ENCODE measurements at places on chromosomes 13 and 19.

- DNase-seq = no peak
These were observed 132.6 kb upstream of the USP29 start for GRCh38 chr19:56987184-56987583.

- DNase-seq = no peak
These were observed 2048.3 kb upstream of the PCDH20 start for GRCh38 chr13:63463782-63464610.

- peak; percentile 71 for DNase-seq
These were observed 97.5 kb downstream of the RGCC start for GRCh38 chr13:41554626-41555386.

GRCh38 chr13:114071410-114071809 lies 61.0 kb downstream of the RASA3 start:
- DNase-seq = no peak

DNA sequence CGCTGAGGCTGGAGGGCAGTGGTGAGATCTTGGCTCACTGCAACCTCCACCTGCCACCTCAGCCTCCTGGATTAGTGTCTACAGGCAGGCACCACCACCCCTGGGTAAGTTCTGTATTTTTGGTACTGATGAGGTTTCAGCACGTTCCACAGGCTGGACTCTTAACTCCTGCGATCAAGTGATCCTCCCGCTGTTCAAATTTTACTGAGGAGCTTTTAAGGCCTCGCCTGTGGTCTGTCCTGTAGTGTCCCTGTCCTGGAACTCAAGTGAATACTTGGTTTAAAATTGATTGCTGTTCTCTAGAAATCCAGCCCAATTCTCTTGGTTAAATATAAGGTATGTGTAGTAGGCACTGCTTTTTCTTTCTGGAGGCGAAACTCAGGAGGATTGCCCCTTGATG lies 65.2 kb downstream of the DPRX start:
- no peak for DNase-seq

GRCh38 chr13:75875450-75875849 lies 239.3 kb downstream of the LMO7 start:
- no peak for DNase-seq

DNA sequence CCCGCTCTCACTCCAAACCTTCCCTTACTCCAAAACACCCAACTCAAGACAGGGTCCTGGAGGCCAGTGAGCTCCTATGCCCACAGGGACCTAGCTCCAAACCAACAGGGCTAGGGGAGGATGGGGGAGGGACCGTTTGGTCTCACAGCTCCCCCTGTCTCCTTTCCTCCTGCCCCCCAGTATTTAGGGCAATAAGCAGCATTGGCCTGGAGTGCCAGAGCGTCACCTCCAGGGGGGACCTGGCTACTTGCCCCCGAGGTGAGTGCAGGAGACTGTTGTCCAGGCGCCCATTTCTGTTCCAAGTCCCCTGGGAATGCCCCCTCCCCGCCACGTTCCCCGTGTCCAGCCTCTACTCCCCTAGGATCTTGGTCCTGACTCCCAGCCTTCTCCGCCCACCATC lies 792 bp downstream of the RETN start:
- DNase-seq = no peak

DNA sequence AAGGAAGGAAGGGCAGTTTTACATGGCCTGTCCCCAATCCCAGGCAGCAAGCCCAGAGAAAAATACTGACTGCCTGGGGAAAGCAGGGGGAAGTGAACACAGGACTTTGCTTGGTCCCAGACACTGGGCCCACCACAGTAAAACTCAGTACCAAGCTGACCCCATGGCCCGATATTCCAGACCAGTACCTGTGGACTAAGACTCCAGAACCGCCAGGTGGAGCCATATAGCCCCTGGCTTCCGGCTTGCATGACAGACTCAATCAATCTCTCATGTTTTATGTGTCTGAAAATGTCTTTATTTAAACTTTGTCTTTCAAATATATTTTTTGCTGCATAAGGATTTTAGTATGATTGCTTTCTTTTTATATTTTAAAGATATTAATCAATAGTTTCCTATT lies 767.9 kb upstream of the SLITRK6 start:
- no peak for DNase-seq

DNA sequence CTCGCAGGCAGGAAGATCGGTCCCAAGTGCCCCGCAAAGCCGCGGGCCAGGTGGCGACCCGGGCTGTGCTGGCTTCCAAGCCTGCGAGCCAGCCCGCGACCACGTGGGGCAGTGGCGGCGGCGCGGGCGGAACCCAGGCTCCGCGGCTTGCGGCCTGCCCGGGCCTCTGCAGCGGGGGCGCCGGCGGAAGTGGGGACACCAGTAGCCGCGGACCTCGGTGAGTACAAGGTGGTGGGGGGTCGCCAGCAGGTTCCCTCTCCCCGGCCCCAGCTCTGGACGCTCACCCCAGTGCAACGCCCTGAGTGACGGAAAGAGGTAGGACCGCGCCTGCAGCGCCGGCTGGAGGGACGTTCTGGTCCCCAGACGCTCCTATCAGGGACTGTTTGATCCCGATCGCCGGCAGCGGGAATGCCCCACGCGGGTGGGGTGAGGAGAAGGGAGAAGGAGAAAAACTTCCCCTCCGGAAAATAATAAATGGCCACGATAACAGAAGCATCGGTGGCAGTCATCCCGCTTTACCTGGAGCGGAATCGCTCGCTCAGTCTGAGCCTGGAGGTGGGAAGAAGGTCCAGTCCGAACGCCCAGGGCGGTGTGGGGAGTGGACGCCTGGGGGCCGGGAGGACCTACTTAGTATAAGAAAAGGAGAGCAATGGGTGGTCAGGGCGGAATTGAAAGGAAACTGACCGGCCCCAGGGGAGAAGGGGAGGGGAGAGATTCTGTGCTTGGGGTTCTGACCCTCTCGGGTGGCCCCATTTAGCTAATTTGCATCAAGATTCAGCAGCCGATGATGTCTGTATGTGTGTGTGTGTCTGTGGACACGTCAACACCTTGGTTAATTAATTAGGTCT lies at the start of gene GEMIN7:
TSS of gene GEMIN7 (plus strand) at position 198 of the 848 bp plus-strand sequence. CDS start 10,855 bp downstream, outside the sequence.
- DNase-seq = peak; percentile 93

GRCh38 chr13:78562237-78562889 lies 41.0 kb downstream of the POU4F1 start:
- no peak for DNase-seq

DNA sequence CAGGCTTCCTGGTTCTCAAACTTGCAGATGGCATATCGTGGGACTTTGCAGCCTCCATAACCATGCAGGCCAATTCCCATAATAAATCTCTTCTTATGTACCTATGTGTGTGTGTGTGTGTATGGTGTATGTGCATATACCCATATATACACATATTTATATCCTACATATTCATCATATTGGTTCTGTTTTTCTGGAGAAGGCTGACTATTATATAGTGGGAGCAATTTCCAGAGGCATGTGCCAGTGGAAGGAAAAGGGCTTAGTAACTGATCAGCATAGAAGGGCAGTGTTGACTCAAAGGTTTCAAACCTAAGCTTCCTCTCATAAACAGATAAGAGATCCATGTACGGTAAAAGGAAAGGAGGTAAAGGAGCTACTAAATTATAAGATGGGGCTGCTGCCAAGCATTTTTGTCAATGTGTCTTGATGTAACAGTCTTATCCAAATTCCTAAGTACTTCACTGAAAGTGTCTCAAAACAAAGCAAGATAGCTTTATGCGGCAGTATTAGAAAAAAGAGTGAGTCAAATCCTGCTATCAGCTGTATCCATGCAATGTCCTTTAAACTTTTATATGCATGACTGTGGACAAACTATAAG lies 432.1 kb downstream of the TBC1D4 start:
- no peak for DNase-seq

DNA sequence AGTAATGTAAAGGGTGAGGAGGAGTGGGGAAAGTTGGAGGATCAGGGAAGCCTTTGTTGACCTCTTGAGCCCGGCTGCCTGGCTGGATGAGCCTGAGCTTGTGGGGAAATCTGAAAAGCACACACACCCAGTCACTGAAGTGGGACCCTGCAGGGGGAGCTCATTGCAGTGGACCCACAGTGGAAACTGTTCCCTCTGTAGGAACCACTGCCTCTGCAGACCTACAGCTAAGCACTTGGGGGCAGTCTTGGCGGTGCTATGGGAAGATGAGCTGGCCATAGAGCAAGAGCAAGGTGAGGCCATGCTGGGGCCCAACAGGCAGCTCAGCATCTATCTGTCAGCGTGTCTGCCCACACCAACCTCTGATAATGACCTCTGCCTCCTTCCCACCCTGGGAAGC lies 294.8 kb downstream of the TSHZ3 start:
- DNase-seq = peak; percentile 4

DNA sequence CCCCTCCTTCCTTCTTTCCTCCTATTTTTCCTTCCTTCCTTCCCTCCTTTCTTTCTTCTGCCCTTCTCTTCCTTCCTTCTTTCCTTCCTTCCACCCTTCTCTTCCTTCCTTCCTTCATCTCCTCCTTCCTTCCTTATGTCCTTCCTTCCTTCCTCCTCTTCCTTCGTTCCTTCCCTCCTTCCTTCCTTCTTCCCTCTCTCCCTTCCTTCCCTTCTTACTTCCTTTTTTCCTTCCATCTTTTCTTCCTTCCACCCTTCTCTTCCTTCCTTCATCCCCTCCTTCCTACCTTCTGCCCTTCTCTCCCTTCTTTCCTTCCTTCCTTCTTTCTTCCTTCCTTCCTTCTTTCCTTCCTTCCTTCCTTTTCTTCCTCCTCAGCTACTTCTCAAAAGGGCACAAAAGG lies 287.3 kb upstream of the ZNF507 start:
- no peak for DNase-seq

DNA sequence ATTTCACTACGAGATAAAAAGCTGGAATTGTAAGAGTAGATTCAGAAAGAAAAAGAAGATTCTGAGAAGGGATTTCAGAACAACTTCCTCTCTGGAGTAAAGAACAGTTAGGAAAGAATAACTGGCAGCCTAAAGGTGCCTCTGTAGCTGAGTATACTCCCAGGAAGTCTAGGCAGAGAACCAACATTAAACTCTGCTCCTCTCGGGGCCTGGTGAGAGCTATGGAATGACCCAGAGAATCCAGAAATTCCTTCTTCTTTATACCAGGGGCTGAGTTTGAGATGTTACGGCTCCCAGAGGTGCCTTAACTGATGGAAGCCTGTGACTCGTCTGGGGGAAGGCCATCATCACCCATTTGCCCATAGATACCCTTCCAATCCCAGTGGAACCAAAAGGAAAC lies 39.1 kb downstream of the FAM216B start:
- no peak for DNase-seq

DNA sequence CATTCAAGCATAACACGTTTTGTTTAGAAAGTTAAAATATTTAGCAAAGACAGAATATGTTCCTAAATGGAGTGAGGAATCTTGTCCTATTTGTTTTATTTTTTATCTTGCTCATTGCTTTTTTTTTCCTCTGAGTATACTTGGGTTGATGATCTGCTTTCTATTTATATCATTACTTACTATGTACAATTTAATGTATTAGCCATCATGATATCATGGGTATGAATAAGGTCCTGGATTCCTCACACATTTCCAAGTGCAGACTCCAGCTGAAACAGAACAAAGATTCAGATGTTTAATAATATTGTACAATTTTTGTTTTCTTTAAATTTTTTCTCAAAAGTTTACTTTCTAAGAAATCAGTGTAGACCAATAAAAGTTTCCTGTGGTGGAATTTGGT lies 388.2 kb downstream of the GPC6 start:
- no peak for DNase-seq

DNA sequence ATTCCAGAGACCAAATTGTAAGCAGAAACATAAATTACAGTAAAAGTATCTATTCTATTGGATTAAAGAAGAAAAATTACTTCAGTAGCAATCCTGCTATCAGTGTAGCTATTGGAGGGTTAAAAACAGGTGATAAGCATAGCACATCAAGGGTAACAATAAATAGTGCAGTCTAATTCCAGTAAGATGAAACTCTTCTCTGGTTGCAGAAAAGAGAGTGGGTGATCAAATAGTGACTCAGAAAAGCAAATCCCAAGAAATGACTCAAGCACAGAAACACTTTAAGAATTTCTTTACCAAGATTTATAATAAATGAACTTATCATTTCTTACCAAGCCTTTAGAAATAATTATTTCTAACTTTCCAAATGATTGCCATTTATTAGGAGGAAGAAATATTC lies 135.7 kb downstream of the LMO7 start:
- no peak for DNase-seq

DNA sequence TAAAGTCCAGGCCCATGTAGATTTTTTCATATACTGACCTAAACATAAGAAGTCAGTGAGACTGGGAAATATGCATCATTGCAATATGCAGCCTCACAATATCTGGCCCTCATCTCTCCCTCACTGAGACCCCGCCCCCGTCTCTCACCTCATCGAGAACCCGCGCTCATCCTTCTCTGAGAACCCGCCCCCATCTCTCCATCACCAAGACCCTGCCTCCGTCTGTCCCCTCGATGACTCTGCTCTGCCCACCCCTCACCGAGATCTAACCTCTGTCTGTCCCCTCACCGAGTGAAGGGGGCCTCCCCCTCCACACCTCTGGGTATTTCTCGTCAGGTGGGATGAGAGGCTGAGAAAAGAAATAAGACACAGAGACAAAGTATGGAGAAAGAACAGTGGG lies 20.5 kb upstream of the ZNF846 start:
- no peak for DNase-seq

DNA sequence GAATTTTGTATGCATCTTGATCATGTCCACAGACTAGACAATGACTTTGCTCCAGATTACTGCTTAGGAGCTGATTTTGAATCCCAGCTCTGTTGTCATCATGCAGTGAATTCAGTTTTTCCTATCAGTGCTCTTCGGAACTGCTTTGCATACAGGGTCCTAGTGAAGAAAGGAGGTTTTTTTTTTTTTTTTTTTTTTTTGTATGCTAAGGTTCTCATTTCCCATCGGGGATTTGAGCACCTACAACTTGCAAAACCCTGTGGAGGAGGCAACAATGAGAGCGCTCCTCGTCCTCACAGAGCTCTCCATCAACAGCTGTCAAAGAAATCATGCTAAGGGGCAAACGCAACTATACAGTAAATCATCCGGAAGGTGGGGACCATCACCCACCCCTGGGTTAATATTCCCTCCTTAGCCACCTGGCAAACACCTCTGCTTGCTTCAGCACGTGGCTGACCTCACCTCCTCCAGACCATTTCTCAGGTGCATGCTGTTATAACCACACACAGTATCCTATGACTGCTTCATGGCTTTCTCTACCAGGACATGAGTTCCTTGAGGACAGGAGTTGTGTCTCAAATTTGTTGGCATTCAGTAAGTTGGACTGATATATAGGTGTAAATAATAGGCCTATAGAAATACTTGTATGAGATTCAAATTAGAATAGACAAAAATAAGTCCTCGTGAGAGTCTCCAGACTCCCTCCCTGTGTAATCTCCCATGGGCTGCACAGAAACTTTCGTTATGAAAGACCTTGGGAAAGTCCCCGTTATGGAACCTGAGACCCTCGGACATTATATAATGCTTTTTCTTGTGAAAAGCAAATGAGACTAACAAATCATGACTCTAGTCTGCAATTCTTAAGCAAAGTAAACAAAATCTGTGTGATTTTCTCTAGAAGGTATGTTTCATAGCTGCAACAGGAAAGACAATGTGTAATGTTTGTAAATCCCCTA lies 113.8 kb downstream of the KATNAL1 start:
- no peak for DNase-seq

DNA sequence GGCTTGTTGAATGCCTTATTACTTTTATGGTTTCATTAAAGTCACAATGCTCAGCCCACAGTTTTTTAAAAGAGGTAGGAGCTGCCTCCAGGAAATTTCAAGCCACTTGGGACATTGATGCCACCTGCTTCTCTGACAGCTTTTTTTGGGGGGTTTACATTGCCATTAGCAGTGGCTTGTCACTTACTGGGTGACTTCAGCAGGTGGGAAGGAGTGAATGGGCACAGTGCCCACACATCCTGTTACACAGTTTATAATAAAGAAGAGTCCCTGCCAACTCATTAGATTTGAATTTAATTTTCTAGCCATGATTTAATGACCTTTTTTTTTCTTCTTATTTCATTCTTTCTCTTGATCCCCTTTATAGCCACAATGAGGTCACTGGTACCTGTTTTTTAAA lies 61.0 kb downstream of the NHLRC3 start:
- DNase-seq = no peak
